Activated T-cell treated with anti-CD3 and anti-CD28 coated beads, Interleukin-2, amount 50 U/mL, for 24 hours (primary cell): ENCODE measurements at places on chromosomes 5 and 9.

- DNase-seq = no peak
These were observed 422.6 kb downstream of the MAN2A1 start for GRCh38 chr5:110112348-110112747.

DNA sequence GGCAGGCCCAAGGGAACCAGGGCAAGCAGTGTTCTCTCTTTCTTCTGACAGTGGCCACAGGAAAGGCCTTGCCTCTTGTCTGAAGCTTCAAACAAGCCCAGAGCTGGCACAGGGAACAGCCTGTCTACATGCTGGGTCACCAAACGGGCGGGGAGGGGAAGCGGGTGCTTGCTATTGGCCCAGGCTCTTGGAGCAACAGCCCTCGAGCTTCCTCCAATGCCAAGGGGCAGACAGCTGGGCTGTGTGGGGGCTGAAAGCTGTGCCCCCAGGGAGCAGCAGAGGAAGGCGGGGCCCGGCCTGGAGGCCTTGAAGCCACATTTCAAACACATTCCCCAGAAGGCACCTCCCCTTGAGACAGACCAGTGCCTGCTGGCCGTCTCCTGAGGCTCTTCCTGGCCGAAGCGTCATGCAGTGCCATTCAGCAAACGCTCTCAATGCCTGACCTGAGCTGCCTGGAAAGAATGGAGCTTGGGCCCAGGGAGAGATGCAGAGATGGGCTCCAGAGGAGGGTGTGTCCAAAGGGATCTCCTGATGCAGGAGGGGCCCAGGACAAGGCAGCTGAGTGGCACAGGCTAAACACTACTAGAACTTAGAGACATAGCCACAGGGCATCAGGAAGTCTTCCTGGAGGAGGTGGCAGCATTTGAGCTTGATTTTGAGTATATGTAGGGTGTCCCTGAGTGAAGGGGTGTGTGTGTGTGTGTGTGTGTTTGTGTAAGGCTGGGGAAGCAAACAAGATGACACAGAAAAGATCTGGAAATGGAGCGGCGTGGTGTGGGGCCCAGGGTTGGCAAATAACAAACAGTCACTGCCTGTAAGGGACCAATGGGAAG, 2.5 kb downstream of the FIBCD1 start:
- DNase-seq = no peak

GRCh38 chr9:137742698-137743097, 123.9 kb downstream of the EHMT1 start:
- no peak for DNase-seq

GRCh38 chr5:128470663-128471062, 67.4 kb downstream of the FBN2 start:
- no peak for DNase-seq

- no peak for DNase-seq
These were observed 242.1 kb upstream of the DAPK1 start for GRCh38 chr9:87255431-87256155.

DNA sequence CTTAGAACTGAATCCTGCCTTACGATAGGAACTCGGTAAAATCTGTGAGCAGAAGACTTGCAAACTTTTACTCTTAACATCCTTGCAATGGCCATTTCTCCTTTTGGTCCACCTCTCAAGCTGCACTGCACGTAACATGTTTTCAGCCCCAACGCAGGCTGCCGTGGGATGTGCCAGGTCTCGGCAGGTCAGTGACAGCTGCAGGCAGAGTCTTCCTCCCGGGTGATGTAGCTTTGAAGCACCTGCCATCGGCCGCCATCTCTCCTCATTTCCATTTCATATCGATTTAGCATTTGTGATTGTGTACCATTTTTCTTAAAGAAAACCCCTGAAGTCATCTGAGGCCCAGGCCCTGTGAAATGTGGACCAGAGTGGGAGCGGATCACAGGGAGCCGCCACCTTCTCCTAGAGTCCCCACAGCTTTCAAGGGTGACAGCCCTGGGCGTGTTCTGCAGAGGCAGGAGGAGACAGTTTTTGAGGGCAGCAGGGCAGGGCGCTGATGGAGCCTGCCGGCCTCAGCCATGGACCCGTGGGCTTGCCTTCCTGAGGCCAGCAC, 25.8 kb upstream of the LPCAT1 start:
- no peak for DNase-seq
